Natural killer cell treated with Interleukin-12 subunit alpha and Interleukin-12 subunit beta and Interleukin-15 and Interleukin-18, amount 100 ng/mL, for 72 hours (primary cell): ENCODE measurements at places on chromosomes 12 and 14.

DNA sequence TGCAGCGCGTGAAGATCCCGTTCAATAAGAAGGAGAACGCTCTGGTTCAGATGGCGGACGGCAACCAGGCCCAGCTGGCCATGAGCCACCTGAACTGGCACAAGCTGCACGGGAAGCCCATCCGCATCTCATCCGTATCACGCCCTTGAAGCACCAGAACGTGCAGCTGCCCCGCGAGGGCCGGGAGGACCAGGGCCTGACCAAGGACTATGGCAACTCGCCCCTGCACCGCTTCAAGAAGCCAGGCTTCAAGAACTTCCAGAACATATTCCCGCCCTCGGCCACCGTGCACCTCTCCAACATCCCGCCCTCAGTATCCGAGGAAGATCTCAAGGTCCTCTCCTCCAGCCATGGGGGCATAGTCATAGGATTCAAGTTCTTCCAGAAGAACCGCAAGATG is 131.9 kb upstream of the FUT8 start:
- no peak overlapping the region for H3K27ac ChIP-seq
- H3K4me1 ChIP-seq = peaks cover 20% of the 10 kb centered on the region
- H3K36me3 ChIP-seq = no peaks in the 10 kb centered on the region
- no peak overlapping the region for H3K4me3 ChIP-seq

DNA sequence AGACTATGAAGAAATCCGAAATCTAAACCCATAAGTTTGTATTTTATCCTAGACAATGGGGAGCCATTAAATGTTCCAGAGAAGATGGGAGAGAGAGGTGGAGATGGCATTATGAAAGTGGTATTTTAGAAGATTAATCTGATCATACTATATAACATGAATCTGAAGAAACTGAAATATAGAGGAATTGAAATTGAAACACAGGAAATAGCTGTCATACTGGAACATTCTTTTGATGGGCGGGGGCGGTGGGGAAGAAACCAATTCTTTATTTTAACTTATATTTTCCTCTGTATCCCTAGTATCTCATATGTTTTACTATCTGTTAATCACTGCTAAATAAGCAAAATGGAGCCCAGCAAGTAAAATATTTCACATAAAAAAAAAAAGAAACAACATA is 27.0 kb upstream of the FOXN3 start:
- H3K4me3 ChIP-seq = peak overlapping the region; percentile 52
- no peaks in the 10 kb centered on the region for H3K27me3 ChIP-seq
- peaks cover 41% of the 10 kb centered on the region for H3K4me1 ChIP-seq
- DNase-seq = no peak

GRCh38 chr12:12683725-12684124 is 12.3 kb downstream of the GPR19 start:
- H3K4me1 ChIP-seq = peaks cover 5% of the 10 kb centered on the region
- no peak overlapping the region for H3K4me3 ChIP-seq
- no peaks in the 10 kb centered on the region for H3K27me3 ChIP-seq
- H3K27ac ChIP-seq = no peak overlapping the region

- no peak overlapping the region for H3K4me3 ChIP-seq
- H3K4me1 ChIP-seq = no peaks in the 10 kb centered on the region
- peaks cover 34% of the 10 kb centered on the region for H3K27me3 ChIP-seq
These were observed 40.5 kb upstream of the C14orf132 start for GRCh38 chr14:95998656-95999055.

- H3K27ac ChIP-seq = no peak overlapping the region
- H3K27me3 ChIP-seq = peaks cover 40% of the 10 kb centered on the region
- H3K4me1 ChIP-seq = peaks cover 5% of the 10 kb centered on the region
- peak; percentile 69 for DNase-seq
These were observed 138.0 kb downstream of the ASCL4 start for GRCh38 chr12:107912421-107913004.

- no peaks in the 10 kb centered on the region for H3K36me3 ChIP-seq
- peaks cover 5% of the 10 kb centered on the region for H3K27me3 ChIP-seq
- H3K4me3 ChIP-seq = no peak overlapping the region
- H3K27ac ChIP-seq = no peak overlapping the region
- DNase-seq = no peak
- peaks cover 9% of the 10 kb centered on the region for H3K4me1 ChIP-seq
These were observed 3.0 kb downstream of the TNFAIP2 start for GRCh38 chr14:103126088-103126872.

GRCh38 chr14:54785778-54786770 is 116.6 kb downstream of the GCH1 start:
- no peak for DNase-seq
- H3K27me3 ChIP-seq = peaks cover 19% of the 10 kb centered on the region
- no peak overlapping the region for H3K27ac ChIP-seq

- H3K4me3 ChIP-seq = no peak overlapping the region
- no peak for DNase-seq
These were observed 30.6 kb downstream of the WDR89 start for GRCh38 chr14:63611078-63611477.

- H3K36me3 ChIP-seq = no peaks in the 10 kb centered on the region
- H3K4me3 ChIP-seq = no peak overlapping the region
- no peak for DNase-seq
- no peaks in the 10 kb centered on the region for H3K4me1 ChIP-seq
- no peaks in the 10 kb centered on the region for H3K27me3 ChIP-seq
- H3K27ac ChIP-seq = no peak overlapping the region
These were observed 215.7 kb downstream of the KIF21A start for GRCh38 chr12:39227218-39227617.

DNA sequence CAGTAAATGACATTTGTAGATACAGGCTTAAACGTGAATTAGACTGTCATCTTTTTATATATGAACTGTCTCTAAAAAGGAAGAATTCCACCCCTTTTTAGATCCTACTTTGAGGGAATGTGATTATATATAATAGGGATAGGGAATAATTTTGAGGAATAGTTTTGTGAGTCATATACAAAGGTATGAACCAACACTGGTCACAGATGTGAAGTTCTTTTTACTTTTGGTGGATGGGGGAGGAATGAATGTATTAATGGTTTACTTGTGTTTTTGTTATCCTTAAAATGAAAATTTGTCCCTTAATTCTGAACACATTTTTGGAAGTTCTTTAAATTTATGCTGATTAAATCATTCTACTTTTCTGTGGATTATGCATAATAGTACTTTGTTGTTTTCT is 30.4 kb downstream of the FRS2 start:
- H3K4me3 ChIP-seq = no peak overlapping the region
- no peaks in the 10 kb centered on the region for H3K36me3 ChIP-seq
- H3K27me3 ChIP-seq = no peaks in the 10 kb centered on the region
- no peak for DNase-seq
- peaks cover 56% of the 10 kb centered on the region for H3K4me1 ChIP-seq
- H3K27ac ChIP-seq = no peak overlapping the region

GRCh38 chr14:50364792-50365191 is 31.9 kb downstream of the CDKL1 start:
- H3K4me1 ChIP-seq = peaks cover 46% of the 10 kb centered on the region
- H3K4me3 ChIP-seq = no peak overlapping the region
- peaks cover 6% of the 10 kb centered on the region for H3K36me3 ChIP-seq
- DNase-seq = no peak

GRCh38 chr12:58701536-58701935 is 218.8 kb downstream of the LRIG3 start:
- no peaks in the 10 kb centered on the region for H3K27me3 ChIP-seq
- no peak for DNase-seq
- H3K27ac ChIP-seq = no peak overlapping the region
- H3K36me3 ChIP-seq = no peaks in the 10 kb centered on the region
- no peak overlapping the region for H3K4me3 ChIP-seq

DNA sequence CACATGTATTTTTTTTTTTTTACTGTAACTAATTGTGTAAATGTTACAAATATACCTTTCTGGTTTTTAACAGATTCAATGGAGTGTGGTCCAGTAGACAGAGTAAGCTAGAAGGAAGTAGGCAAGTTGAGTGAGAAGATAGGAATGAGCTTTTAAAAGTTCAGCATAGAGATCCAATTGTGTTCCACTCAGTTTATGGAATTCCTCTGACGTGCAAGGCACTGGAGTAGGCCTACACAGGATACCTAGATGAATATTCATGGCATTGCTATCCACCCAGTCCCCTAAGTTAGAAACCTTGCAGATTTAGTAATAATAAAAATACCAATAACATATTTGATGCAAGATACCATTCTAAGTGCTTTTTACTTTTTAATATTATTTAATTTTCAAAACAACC is 225.6 kb upstream of the ARID2 start:
- H3K27me3 ChIP-seq = no peaks in the 10 kb centered on the region
- DNase-seq = no peak
- no peak overlapping the region for H3K4me3 ChIP-seq
- H3K4me1 ChIP-seq = peaks cover 25% of the 10 kb centered on the region
- no peaks in the 10 kb centered on the region for H3K36me3 ChIP-seq
- no peak overlapping the region for H3K27ac ChIP-seq

GRCh38 chr12:91982946-91983345 is 162.7 kb downstream of the BTG1 start:
- no peak overlapping the region for H3K4me3 ChIP-seq
- no peaks in the 10 kb centered on the region for H3K27me3 ChIP-seq
- H3K4me1 ChIP-seq = peaks cover 21% of the 10 kb centered on the region
- DNase-seq = no peak

- H3K36me3 ChIP-seq = peaks cover 5% of the 10 kb centered on the region
- no peak for DNase-seq
- H3K27me3 ChIP-seq = peaks cover 44% of the 10 kb centered on the region
- H3K4me3 ChIP-seq = no peak overlapping the region
These were observed 12.2 kb upstream of the FOXG1 start for GRCh38 chr14:28754209-28754985.

- peak overlapping the region; percentile 23 for H3K27ac ChIP-seq
- H3K27me3 ChIP-seq = no peaks in the 10 kb centered on the region
- DNase-seq = no peak
- H3K4me1 ChIP-seq = peaks cover 13% of the 10 kb centered on the region
These were observed 32.3 kb downstream of the NRDE2 start for GRCh38 chr14:90299408-90299807.

DNA sequence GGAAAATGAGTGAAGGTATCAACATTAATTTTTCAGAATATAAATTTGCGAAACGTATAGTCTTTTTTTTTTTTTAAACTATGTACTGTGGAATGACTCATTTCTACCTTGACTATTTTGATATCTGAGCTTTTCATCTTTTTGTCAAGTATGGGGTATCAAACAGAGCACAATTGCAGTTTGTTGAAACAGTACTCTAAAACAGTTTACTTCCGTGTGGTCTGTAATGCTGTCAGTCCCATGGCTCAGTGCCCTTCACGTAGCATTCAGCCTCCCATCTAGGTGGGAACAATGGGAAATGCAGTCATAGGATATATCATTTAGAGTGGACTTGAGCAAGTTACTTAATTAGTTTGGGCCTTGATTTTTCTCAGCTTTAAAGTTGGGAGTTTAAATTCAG is 139.5 kb downstream of the ERC1 start:
- DNase-seq = no peak
- H3K27me3 ChIP-seq = no peaks in the 10 kb centered on the region
- H3K4me3 ChIP-seq = no peak overlapping the region
- no peaks in the 10 kb centered on the region for H3K36me3 ChIP-seq
- peaks cover 10% of the 10 kb centered on the region for H3K4me1 ChIP-seq
- H3K27ac ChIP-seq = no peak overlapping the region

DNA sequence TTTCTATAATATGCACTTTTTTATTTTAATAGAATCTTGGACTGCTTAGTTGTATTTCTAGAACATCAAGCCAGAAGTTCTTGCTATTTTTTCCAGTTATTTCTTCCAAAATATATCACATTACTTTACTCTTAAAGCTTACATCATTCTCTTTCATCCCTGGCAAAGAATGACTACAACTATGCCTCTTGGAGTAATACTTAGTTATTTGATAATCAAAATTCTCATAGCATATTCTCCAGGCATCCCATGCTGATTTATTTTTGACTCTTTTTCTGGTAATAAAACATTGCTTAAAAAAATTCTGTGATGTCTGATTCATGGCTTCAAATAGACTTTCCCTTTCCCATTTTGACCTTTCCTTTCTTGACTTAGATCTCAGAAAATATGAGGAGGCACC is 118.7 kb upstream of the TSPAN8 start:
- no peaks in the 10 kb centered on the region for H3K36me3 ChIP-seq
- no peak overlapping the region for H3K4me3 ChIP-seq
- no peaks in the 10 kb centered on the region for H3K4me1 ChIP-seq
- no peak for DNase-seq
- no peak overlapping the region for H3K27ac ChIP-seq

- peaks cover 48% of the 10 kb centered on the region for H3K36me3 ChIP-seq
- no peaks in the 10 kb centered on the region for H3K27me3 ChIP-seq
- H3K4me1 ChIP-seq = peaks cover 43% of the 10 kb centered on the region
- H3K27ac ChIP-seq = peak overlapping the region; percentile 93
These were observed 184.2 kb upstream of the FOXN3 start for GRCh38 chr14:89600950-89601826.

DNA sequence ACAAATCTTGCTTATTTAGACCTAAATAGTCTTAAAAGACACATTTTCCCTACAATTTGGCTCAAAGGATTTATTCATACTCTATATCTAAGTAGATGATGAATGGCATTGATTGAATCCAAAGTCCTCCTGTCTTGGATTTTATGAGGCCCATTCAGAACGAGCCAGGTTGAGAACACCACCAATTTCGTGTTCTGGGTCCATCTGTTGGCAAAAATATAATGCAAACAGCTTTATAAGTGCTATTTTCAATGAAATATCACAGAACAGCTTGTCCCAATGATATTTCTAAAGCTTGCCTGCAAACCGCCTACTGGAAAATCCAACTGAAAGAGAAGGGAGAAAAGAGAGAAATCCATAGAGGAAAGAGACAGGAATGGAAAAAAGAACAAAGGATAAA is 204.8 kb upstream of the GARIN6 start:
- no peak overlapping the region for H3K4me3 ChIP-seq
- no peak overlapping the region for H3K27ac ChIP-seq
- H3K36me3 ChIP-seq = no peaks in the 10 kb centered on the region
- no peaks in the 10 kb centered on the region for H3K4me1 ChIP-seq

- no peak overlapping the region for H3K27ac ChIP-seq
- H3K4me1 ChIP-seq = peaks cover 9% of the 10 kb centered on the region
- H3K27me3 ChIP-seq = peaks cover 8% of the 10 kb centered on the region
- H3K36me3 ChIP-seq = no peaks in the 10 kb centered on the region
These were observed 5.7 kb upstream of the MLF2 start for GRCh38 chr12:6758506-6759095.

DNA sequence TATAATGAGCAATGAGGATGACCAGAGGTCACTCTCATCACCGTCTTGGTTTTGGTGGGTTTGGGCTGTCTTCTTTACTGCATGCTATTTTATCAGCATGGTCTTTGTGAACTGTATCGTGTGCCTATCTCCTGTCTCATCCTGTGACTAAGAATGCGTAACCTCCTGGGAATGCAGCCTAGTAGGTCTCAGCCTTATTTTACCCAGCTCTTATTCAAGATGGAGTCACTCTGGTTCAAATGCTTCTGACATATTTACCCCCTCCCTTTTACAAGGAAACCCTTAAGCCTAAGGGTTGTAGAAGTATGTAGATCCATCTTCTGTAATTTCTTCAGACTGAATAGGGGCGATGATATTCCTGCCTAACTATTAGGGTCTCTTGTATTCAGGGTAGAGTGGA is 8.4 kb downstream of the IFI27L1 start:
- no peaks in the 10 kb centered on the region for H3K27me3 ChIP-seq
- peaks cover 5% of the 10 kb centered on the region for H3K36me3 ChIP-seq
- no peak overlapping the region for H3K27ac ChIP-seq
- peaks cover 3% of the 10 kb centered on the region for H3K4me1 ChIP-seq

GRCh38 chr14:76022991-76023390 is 37.4 kb downstream of the IFT43 start:
- DNase-seq = no peak
- H3K4me1 ChIP-seq = no peaks in the 10 kb centered on the region
- no peaks in the 10 kb centered on the region for H3K27me3 ChIP-seq
- no peak overlapping the region for H3K4me3 ChIP-seq

GRCh38 chr12:32765906-32766305 is 10.2 kb upstream of the YARS2 start:
- H3K27ac ChIP-seq = no peak overlapping the region
- no peaks in the 10 kb centered on the region for H3K36me3 ChIP-seq
- H3K27me3 ChIP-seq = peaks cover 30% of the 10 kb centered on the region
- no peak for DNase-seq
- H3K4me1 ChIP-seq = no peaks in the 10 kb centered on the region
- H3K4me3 ChIP-seq = no peak overlapping the region
